ENCODE measurements at places on chromosomes 13 and 19.

- DNase-seq: no peak
These were observed 5.7 kb downstream of the VSTM2B start for GRCh38 chr19:29531458-29532025.

- no peak for DNase-seq
These were observed 18.9 kb downstream of the TGFB1 start for GRCh38 chr19:41334793-41335192.

- no peak for DNase-seq
These were observed 1.4 kb downstream of the ECH1 start for GRCh38 chr19:38830039-38830733.

GRCh38 chr13:95982144-95982543, 71.1 kb downstream of the UGGT2 start:
- no peak for DNase-seq

DNA sequence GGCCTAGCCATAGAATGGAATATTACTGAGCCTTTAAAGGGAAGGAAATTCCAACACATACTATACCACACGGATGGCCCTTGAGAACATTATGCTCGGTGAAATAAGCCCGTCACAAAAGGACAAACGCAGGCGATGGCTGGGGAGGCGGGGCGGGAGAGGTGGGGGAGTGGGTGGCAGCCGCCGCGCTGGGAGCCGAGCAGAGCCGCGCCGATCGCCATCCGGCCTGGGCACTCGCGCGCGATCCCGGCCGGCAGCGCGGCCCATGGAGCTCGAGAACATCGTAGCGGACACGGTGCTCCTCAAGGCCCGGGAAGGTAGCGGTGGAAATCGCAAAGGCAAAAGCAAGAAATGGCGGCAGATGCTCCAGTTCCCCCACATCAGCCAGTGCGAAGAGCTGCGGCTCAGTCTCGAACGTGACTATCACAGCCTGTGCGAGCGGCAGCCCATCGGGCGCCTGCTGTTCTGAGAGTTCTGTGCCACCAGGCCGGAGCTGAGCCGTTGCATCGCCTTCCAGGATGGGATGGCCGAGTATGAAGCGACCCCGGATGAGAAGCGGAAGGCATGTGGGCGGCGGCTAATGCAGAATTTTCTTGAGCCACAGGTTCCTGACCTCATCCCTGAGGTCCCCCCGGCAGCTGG, 140.1 kb downstream of the ZDHHC20 start:
- no peak for DNase-seq

DNA sequence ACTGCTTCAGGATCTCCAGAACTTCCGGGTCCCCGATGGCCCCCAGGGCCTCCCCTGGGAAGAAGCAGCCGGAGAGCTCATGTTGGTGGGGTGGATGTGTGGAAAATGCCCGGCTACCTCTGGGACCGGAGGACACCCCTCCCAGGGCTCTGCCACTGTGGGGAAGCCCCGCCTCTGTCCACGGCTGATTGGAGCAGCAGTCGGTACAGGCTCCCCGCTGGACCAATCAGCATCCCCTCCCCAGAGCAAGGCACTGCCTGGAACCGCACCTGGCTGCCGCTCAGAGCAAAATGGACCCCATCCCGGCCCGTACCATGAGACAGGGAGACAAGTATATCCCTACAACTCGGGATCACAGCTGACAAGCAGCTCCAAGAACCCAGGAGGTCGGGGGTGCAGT, 6.4 kb downstream of the DOHH start:
- DNase-seq: no peak

DNA sequence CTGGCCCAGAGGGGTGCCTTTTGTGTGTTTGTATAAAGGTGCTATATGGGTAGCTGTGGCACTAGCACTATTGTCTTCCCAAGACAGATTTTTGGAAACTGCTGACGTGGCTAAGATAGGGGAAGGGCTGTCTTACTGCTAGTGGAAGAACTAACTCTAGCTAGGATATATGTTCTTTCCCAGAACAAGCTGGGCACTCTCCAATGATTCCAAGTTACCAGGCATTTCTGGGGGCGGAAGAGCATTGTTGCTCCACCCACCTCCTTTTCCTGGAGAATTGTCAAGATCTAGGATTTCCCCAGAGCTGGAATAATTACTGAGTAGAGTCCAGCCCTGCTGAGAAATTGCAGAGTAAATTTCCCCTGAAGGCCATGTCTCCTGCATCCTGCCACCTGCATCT, 408.3 kb downstream of the KLF5 start:
- no peak for DNase-seq
